ENCODE measurements at places on chromosomes 7 and 10.

GRCh38 chr7:69700331-69700730 is 102.1 kb downstream of the AUTS2 start:
- no peak for DNase-seq

DNA sequence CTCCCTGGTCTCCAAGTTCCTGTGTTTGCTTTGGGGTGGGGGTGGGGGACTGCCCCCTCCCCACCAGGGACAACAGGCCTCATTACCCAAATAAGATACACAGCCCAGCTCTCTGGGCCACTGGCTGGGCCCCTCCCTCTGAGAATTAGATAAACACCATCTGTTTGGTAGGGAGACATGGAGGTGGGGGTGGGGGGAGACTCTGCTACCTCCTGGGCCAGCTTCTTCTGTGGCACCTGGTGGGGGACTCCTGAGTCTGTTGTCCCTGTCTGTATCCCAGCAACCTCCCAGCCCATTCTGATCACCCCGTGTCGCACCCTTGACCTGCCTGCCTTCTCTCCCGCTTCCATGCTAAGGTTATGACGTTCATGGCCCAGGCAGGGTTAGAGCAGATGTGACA is 5.8 kb downstream of the MLXIPL start:
- DNase-seq: no peak

GRCh38 chr7:135508883-135509588 is 866 bp downstream of the CNOT4 start:
- peak; percentile 37 for DNase-seq

DNA sequence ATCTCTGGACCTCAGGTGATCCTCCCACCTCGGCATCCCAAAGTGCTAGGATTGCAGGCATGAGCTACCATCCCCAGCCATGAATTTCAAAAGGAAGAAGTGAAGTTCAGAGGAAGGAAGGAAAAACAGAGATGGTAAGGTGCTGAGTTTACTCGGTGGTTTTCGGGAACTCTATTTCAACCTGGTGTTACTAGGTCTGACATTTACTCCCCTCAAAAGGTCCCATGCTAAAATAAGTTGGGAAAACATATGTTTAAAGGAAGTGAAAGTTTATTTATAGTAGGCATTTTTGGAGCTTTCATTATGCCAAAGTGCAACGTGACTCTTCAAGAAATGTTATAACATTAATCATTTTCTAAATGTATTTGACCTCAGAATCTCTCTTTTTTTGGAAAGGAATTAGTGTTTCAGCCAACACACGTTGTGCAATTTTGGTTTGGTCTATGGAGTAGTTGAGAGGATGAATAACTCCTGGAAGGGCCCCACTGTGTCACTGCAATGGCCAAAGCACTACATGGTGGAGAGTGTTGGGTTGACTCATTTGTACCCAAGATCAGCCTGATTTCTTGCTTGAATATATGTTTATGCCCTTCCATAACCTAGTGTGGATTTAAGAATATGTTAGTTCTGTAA is 114.7 kb upstream of the FAM171A1 start:
- no peak for DNase-seq

GRCh38 chr7:33842150-33842549 is 63.2 kb upstream of the BMPER start:
- no peak for DNase-seq

- DNase-seq: no peak
Observed at GRCh38 chr7:76259124-76260093, 43.1 kb upstream of the HSPB1 start.

- DNase-seq: peak; percentile 65
Observed at GRCh38 chr7:25288556-25289307, 60.4 kb upstream of the NPVF start.

DNA sequence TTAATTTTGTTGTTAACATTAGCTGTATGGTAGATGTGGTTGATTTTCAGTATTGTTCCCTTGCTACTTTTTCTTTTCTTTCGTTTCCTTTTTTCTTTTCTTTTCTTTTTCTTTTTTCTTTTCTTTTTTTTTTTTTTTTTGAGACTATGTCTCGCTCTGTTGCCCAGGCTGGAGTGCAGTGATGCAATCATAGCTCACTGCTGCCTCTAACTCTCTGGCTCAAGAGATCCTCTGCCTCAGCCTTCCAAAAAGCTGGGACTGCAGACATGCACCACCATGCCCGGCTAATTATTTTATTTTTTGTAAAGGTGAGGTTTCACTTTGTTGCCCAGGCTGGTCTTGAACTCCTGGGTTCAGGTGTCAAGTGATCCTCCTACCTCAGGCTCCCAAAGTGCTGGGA is 14.4 kb downstream of the SLC26A3 start:
- DNase-seq: no peak

- peak; percentile 66 for DNase-seq
Observed at GRCh38 chr10:119536508-119537025, 6.0 kb downstream of the RGS10 start.

- DNase-seq: no peak
Observed at GRCh38 chr7:105044449-105045070, 30.6 kb downstream of the KMT2E start.
